ENCODE measurements at places on chromosomes 7 and 10.
A peak's percentile ranks its signal among the peaks of the same experiment; 100 is the strongest.

DNA sequence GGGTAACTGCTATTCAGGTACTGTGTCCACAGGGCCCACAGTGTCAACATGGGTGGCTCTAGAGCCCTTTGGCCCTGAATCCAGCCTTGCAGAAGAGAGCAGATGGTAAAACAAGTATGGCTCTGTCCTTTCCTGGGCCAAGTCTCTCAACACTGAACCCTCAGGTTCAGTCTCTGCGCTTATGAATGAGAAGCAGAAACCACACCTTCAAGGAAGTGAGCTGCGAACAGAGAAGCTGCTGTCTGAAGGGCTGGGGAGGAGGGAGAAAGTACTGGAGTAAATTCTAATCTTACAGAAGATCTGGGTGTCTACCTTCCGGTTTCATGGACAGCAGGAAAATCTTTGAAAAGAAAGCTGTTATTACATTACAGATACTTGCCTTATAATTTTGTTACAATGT, 4.1 kb downstream of the TBRG4 start:
- DNase-seq: no peak

- DNase-seq: no peak
Observed at GRCh38 chr10:67837541-67838314, at the start of gene DNAJC12. DNAJC12 (minus strand) TSS chr10:67838188; CDS start chr10:67838011, 177 bp downstream.

- DNase-seq: peak; percentile 70
Observed at GRCh38 chr10:133258818-133259601, 17.7 kb downstream of the ADAM8 start.

GRCh38 chr7:144497282-144497681, 93.8 kb upstream of the NOBOX start:
- DNase-seq: no peak

GRCh38 chr7:136086712-136087111, 109.6 kb upstream of the MTPN start:
- no peak for DNase-seq

GRCh38 chr10:17021656-17022465, 107.8 kb downstream of the CUBN start:
- DNase-seq: no peak

DNA sequence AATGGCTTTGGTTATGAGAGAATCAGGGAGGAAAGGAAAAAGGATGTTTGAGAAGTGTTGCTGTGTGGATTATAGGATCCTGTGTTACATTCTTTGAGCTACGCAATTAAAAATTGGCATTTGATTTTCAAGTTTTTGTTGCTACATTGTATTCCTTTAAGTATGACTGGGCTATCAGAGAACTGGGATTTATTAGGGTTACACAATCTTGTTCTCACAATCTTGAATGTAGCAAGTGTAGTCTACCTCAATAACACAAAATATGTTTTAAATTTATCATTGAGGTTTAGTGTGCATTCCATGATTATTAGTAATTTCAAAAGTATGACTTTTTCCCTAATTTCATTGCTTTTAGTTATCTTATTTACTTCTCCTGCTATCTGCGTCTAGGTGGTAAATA, 113.9 kb downstream of the CACNB2 start:
- no peak for DNase-seq

- DNase-seq: no peak
Observed at GRCh38 chr10:73772281-73773151, 9.3 kb upstream of the CHCHD1 start.

- no peak for DNase-seq
Observed at GRCh38 chr10:11546581-11546980, 64.9 kb downstream of the USP6NL start.

- DNase-seq: no peak
Observed at GRCh38 chr7:150733482-150734095, 3.6 kb upstream of the GIMAP5 start.

- DNase-seq: peak; percentile 41
Observed at GRCh38 chr10:79929409-79929904, 19.4 kb downstream of the SFTPD start.

DNA sequence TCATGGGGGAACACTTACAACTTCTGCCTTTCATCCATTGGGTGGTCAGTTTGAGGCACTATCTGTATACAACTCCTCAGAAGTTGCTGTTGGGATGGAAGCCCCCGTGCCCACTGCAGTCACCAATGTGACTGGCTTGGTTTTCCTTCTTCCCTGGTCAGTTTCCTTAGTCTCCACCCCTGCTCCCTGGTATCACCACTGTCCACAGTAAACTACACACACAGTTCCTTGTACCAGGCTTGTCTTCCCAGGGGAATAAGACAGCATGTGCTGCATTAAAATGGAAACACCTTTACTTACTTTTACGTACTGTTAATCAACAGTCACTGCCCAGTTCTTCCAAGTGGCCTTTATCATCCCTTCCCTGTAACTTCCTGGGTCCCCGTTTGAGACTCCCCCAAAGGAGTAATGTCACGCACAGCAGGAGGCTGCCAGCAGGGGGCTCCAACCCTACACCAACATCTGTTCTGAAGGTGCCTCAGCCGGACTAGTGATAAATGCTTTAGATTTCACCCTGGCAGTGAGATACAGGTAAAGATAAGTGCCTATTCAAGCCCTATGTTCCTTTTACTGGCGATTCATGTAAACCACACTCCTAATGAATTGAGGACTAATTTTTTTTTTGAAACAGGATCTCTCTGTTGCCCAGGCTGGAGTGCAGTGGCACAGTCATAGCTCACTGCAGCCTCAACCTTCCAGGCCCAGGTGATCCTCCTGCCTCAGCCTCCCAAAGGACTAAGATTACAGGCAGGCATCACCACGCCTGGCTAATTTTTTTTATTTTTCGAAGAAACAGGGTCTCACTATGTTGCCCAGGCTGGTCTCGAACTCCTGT, 45.3 kb upstream of the PIK3AP1 start:
- DNase-seq: peak; percentile 60

GRCh38 chr7:19051767-19052375, 65.6 kb downstream of the TWIST1 start:
- DNase-seq: no peak

DNA sequence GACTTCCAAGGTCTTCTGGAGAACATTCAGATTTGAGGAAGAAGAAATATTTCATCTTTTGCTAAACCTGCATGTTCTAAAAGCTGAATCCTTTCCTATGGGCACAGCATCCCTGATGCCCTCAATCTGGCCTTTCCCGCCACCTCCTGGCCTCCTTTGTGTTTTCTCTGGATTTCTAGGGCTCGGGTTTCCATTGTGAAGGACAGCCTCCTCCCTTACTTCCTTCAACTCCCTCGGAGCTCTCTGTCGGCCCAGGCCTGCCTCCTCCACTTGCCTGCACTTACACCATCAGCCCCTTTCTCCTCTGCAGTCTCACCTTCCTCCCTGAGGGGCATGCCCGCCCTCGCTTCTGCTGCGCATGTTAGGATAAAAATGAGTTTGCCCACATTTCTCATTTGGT, 75.4 kb downstream of the WIPF3 start:
- no peak for DNase-seq

GRCh38 chr10:11901833-11902475, 78.8 kb downstream of the PROSER2 start:
- DNase-seq: no peak

DNA sequence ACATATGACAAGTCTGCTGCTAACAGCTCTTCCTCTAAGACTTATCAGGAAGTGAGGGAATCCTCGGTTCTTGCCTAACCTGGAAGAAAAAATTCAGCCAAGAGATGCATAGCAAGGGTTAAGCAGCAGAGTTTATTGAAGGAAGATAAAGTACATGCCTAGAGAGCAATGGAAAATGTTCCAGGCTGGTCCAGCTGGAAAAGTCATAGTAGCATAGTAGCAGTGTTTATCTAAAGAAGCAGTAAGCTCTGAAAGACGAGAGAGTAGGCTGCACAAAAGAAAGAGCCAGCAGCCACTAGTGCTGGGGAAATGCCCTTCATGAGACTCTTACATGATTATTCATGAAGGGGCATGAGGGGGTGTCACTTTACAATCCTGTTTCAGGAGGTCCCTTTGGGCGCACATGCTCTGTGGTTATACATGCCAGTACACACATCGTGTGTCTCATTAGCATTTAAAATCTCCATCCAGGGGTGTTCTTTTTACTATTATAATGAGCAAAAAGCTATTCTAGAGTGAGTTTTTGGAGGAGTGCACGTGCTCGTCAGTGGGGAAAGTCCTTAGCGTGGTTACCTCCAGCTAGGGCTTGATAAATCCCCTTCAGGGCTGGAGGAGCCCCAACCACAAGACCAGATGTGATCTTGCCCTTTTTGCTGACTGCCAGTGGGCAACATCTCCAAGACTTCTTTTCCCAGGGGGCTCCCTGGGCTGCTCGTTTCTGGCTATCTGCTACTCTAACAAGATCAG, 716.1 kb downstream of the PARD3 start:
- no peak for DNase-seq

- DNase-seq: no peak
Observed at GRCh38 chr7:16691241-16691640, 45.3 kb downstream of the BZW2 start.

DNA sequence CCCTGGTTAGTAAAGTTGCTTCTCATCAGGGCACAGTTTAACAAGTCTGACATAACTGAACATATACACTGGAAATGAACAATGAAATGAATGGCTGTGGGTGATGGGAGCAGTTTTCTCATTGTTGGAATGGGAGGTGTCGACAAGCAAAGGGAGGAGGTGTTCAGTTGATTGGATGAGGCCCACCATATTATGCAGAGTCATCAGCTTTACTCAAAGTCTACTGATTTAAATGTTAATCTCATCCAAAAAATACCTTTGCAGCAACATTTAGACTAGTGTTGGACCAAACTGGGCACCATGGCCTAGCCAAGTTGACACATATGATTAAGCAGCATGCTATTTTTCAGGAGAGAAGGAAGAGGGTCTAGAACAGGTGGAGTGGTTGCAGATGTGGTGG, 201.7 kb downstream of the RAMP3 start:
- DNase-seq: no peak

GRCh38 chr7:139714163-139714901, 63.5 kb downstream of the HIPK2 start:
- DNase-seq: no peak

DNA sequence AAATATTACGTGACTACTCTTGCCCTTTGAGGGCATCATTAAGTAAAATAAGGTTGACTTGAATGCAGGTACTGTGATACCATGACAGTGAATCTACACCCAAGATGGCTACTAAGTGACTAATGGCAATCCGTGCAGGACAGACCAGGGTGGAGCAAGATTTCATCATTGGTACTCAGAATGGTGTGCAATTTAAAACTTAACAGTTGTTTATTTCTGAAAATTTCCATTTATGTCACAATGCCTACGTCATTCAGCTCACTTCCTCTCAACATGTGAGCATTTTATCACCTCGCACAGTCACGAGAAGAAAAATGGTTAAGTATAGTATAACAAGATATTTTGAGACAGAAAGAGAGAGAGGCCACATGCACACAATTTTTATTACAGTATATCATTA, 50.3 kb upstream of the MET start:
- DNase-seq: no peak

DNA sequence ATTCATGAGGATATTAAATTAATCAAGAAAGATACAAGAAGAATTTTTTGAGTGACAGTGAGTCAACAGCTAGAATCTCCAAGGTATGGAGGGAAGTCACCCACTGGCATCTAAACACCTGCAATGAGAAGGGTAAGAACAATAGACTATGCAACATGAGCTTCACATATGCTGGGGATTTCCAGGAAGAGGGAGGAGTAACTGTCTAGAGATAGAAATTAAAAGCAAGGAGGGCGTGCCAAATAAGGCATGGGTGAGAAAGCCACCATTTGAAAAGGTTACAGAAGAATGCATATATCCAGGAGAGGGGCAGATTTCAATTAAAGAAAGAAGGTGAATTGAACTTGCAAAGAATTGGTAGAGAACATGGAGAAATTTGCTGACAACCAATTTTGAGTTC, 365.7 kb downstream of the GPR37 start:
- no peak for DNase-seq

GRCh38 chr7:38429057-38429456, 155.6 kb upstream of the TARP start:
- no peak for DNase-seq

- no peak for DNase-seq
Observed at GRCh38 chr10:131730771-131731497, 169.9 kb upstream of the PPP2R2D start.

DNA sequence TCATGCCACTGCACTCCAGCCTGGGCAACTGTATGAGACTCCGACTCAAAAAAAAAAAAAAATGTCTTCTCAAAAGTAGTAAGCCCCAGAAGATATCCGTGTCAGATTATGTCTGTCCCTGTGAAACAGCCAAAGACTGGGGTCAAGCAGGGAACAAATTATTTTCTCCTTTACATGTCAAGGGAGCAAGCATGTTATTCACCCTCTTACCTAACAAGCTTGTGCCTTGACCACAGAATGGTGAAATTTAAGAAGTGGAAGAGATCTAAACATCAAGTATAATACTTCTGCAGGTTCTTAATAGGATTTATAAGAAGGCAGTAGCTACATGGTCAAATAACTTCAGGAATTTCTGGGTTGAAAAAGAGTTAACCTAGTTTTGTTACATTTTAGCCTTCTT, 187.9 kb downstream of the ZNF365 start:
- DNase-seq: no peak

- DNase-seq: no peak
Observed at GRCh38 chr10:45592926-45593325, 79.6 kb downstream of the ZFAND4 start.

- DNase-seq: no peak
Observed at GRCh38 chr7:113026941-113027340, 59.7 kb downstream of the GPR85 start.

DNA sequence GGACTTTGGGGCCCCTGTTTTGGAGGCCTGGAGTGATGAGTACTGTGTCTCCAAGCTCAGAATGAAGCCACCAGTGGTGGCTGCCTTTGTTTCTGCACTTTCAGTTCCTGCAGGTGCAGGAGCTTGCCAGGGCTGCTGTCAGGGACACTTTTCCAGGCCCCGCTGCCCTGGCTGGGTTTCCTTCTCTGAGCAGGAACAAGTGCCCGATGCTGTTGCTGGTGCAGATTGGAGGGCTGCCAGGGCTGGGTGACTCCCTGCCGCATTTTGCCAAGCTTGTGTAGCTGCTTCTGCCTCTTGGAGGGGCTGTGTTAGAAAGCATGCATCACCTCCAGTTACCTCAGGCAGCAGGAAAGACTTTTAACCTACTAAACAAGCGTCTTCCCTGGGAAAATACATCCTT, 211.1 kb downstream of the MGMT start:
- no peak for DNase-seq

- no peak for DNase-seq
Observed at GRCh38 chr10:119119400-119119799, 15.5 kb downstream of the DENND10 start.

DNA sequence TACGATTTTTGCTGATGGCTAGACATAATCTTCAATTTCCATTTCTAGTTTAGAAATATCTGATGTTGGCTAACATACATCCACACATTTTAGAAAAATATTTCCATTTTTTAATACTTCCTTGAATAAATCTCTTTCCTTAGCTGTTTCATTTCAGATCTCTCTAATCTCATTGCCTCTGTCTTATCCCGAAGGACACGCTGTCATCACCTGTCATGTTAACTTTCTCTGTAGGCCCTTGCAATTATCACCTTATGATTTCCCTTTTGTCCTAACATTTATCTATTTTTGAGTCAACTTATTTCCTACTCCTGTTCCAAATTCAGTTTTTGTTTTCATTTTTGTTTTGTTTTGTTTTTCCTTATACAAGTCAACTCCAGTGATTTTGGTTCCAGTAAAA, 173.1 kb upstream of the POM121L12 start:
- DNase-seq: no peak

- DNase-seq: no peak
Observed at GRCh38 chr7:72444026-72444776, 32.1 kb upstream of the CALN1 start.

- no peak for DNase-seq
Observed at GRCh38 chr7:151271699-151272355, 23.3 kb upstream of the SMARCD3 start.

- DNase-seq: no peak
Observed at GRCh38 chr7:25069900-25070443, 55.1 kb downstream of the CYCS start.

GRCh38 chr7:6269527-6269926, 2.9 kb downstream of the CYTH3 start:
- no peak for DNase-seq
